Stimulated activated CD4-positive, alpha-beta T cell treated with anti-CD3 and anti-CD28 coated beads, Interleukin-1b, Interleukin-23, amount 100 ng/mL, for 48 hours (primary cell): ENCODE measurements at places on chromosomes 3 and 15.

- DNase-seq, result no peak
Measured at GRCh38 chr3:106678657-106679390, 698.4 kb upstream of the CCDC54 start.

DNA sequence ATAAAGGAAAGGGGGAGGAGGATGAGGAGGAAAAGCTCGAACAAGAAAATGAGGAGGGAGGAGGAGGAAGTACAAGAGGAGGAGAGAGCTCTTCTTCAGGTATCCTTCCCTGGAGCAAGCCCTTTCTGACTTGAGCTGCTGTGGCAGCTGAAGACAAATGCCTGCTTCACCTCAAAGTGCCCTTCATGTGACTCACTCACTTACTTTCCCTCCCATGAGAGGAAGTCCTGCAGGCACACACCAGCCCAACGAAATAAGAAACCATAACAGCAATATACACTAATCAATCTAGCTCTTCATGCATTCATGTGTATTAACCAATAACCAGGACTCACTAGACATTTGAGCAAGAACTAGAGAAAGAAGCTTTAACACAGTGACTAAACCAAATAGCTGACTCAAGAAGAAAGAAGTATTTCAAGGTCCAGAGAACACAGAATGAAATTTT lies 251.9 kb downstream of the IGSF11 start:
- DNase-seq, result no peak

GRCh38 chr3:31218082-31218481 lies 314.6 kb upstream of the STT3B start:
- DNase-seq, result no peak

DNA sequence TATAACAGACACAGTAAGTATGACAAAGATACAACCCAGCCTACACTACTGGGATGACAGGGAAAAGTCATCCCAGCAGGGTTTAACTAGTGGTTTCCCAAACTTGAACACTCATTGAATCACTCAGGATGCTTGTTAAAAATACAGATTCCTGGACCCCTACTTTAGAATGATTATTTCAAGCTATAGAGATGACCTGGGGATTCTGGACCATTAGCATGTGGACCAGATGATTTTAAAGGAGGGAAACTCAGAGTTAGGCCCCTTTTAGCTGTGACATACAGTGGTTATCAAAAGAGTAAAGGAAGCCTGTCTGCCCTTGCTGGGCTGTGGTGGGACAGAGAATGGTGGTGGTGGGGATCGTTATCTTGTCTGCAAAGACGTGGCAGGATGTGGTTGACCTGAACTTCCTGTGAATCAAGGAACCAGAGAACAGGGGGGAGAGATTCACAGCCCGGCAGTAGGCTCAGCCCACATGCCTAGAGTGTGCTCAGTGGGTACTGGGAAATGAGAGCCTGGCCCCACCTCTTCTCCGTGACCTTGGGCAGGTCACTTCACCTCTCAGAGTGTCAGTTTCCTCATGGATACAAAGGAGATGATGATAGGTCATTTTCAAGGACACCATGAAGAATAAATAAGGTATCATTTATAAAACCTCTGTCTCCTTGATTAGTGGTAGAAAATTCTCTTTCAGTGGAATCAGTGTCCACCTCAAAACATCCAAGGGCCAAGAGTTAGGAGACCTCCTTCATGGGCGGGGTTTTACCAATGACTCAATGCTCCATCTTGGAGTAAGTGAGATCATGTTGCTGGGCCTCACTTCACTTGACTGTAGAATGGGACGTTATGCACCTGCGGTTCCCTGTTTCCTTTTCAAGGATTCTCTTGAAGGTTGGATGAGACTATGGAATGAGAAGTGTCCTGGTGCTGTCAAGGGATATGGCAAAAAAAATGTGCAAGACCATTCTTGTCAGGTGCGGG lies 306.5 kb downstream of the RPLP1 start:
- peak; percentile 92 for DNase-seq
